Activated CD4-positive, alpha-beta T cell treated with anti-CD3 and anti-CD28 coated beads, Interleukin-2, amount 50 U/mL, for 48 hours (primary cell): ENCODE measurements at places on chromosomes 2 and 18.
A peak's percentile ranks its signal among the peaks of the same experiment; 100 is the strongest.

DNA sequence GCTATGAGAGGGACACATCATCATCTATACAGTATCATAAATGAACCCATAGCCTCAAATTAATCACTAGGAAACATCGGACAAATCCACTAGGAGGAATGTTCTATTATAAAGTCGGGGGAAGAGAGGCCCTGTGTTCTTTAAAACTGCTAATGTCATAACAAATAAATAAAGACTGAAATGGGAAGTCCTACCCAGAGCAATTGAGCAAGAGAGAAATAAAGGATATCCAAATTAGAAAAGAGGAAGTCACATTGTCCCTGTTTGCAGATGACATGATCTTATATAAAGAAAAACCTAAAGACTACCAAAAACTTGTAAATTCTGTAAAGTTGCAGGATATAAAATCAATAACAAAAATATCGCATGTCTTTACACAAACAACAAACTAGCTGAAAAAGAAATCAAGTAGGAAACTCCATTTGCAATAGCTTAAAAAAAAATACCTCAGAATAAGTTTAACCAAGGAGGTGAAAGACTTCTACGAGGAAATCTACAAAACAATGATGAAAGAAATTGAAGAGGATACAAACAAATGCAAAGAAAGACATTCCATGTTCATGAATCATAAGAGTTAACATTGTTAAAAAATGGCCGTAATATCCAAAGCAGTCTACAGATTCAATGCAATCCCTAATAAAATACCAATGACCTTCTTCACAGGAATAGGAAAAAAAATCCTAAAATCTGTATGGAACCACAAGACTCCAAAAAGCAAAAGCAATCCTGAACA, 30.6 kb downstream of the RTN4 start:
- DNase-seq, result no peak

GRCh38 chr2:171271386-171271785, 110.7 kb upstream of the TLK1 start:
- DNase-seq, result no peak

GRCh38 chr18:43571078-43571689, 293.9 kb upstream of the SYT4 start:
- no peak for DNase-seq

DNA sequence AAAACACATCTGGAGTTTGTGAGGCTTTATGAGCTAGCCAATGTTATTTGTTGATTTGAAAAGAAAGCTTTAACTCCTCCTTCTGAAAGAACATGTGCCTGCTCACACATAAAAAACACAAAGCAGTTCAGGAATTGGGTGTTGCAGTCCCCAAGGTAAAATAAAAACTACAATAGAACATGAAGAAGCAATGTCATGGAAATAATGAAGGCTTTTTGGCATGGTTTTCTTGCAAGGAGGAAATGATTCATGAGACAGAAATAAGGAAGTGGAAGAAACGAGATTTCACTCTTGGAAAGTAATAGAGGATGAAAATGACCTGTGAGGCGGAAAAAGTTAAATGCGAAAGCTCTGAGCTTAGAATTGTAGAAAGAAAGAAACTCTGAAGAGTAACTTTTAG, 81.1 kb downstream of the TRIB2 start:
- no peak for DNase-seq

DNA sequence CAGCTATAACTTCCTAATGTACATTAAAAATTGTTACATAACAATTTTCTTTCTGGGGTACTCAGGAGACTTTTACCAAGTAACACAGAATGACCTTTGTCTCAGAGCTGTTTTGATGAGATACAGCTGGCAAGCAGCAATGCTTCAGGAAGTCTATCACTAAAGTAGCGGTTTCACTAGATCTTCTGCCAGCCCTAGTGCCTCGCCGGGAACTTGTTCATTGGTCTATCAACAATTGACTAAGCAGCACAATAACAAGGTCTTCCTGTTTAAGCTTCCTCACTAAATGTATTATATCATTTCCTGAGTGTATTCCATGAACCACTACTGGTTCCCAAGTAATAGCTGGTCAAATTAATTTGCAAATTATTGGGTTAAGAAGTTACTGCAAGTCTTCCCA, 69.2 kb downstream of the TRIP12 start:
- peak; percentile 42 for DNase-seq

DNA sequence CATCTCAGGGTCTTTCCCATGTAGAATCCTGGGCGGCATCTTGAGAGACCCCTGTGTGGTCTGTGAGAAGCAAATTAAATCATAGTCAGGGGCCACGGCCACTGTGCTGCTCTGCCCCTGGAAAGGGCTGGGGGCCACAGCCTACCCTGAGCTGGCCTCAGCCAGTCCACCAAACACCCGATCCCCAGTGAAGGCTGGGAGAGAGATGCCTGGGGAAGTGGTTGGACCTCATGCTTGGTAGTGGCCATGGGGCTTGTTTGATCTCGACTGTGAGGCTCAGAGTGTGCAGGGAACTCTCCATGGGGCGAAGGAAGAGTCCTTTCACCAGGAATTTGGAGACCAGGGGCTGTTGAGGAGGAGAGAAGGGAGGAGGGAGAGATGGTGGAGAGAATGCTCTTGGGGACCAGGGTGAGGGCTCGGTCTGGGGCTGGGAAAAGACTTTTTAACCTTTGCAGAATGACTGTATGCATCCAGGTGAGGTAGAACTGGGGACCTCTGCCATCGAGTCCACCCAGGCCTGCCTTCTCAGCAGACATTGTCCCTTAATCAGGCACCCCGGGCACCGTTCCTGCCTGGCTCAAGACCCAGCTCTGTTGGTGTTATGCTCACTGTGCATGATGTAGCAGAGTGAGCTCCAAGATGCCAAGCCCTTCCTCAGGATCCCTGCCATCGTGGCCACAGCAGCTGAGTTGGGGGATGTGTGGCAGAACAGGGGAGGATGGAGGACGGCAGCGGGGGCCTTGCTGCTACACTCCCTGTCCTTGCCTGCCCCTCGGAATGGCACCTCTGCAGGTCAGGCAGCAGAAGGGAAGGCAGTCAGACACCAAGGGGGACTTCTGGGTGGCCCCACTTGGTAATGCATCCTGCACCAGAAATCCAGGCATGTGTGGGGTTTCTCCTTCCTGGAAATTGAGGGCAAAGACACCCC, 249.9 kb downstream of the DYSF start:
- no peak for DNase-seq

GRCh38 chr2:119308793-119309330, 57.8 kb downstream of the C2orf76 start:
- DNase-seq, result no peak

- DNase-seq, result peak; percentile 89
Observed at GRCh38 chr2:108533832-108534583, at the start of gene LIMS1. TSS of gene LIMS1 (plus strand) at chr2:108534470. CDS start at chr2:108534563, 93 bp downstream.

- DNase-seq, result no peak
Observed at GRCh38 chr18:3798032-3798431, 348.1 kb downstream of the TGIF1 start.

DNA sequence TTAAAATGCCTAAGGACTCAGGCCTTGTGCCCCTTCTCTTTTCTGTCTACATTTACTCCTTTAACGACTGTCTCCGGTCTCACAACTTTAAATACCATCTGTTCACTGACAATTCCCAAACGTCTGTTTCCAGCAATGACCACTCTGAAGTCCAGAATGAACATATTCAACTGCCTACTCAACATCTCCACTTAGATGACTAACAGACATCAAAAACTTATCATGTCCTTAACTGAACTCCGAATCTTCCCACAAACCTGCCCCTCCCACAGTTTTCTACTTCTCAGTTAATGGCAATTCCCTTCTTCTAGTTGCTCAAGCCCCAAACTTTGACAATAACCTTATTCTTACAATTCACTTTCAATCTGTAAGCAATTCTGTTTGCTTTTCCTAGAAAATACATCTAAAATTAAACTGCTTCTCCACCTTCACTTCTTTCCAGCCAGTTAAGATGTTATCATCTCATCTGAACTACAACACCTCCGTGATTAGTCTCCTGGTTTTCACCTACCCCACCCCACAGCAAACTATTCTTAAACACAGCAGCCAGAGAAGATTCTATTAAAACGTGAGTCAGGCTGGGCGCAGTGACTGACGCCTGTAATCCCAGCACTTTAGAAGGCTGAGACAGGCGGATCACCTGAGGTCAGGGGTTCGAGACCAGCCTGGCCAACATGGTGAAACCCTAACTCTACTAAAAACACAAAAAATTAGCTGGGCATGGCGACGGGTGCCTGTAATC, 2.8 kb downstream of the C1D start:
- DNase-seq, result no peak

DNA sequence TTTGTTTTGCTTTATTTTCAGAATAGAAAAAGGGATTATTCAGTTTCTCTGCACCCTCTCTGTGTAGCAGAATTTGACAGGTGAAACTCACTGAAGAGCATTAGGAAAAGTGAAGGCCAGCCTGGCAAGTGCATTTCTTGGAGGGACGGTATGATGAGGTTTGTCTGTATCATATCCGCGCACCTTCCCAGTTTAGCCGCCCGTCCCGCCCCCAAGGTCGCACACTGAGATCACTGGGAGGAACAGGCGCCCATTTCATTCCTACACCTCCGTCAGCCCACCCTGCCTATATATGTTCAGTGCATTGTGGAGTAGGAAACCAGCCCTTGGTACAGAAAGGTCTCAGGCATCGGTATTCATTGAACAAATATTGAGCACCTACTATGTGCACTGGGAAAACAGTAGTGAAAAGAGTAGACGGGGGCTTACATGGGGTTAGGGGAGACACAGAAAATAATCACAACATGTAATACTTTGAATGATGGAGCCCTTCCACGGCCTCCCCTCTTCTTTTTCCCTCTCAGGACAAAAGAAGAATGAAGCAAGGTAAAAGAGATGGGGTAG, 678 bp upstream of the FECH start:
- no peak for DNase-seq

GRCh38 chr18:58695772-58696171, 24.5 kb downstream of the MALT1 start:
- DNase-seq, result no peak

DNA sequence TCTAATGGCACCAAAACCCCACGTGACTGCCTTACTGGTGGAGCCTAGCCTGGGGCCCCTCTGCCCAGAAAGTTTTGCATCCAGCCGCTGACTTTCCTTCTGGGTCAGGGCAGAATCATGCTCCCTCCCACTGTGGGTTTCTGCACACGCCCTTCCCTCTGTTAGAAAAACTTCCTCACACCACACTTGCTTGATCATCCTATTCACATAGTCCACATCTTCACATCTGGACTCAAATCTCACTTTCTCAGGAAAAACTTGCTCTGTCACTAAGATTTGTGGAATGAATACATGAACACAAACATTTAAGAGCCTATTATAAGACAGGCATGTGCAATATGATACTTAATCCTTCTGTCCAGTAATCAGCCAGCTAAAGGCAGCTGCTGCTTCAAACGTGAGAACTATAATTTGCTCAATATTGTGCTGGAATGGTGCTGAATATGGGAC, 274.7 kb downstream of the RND3 start:
- no peak for DNase-seq

DNA sequence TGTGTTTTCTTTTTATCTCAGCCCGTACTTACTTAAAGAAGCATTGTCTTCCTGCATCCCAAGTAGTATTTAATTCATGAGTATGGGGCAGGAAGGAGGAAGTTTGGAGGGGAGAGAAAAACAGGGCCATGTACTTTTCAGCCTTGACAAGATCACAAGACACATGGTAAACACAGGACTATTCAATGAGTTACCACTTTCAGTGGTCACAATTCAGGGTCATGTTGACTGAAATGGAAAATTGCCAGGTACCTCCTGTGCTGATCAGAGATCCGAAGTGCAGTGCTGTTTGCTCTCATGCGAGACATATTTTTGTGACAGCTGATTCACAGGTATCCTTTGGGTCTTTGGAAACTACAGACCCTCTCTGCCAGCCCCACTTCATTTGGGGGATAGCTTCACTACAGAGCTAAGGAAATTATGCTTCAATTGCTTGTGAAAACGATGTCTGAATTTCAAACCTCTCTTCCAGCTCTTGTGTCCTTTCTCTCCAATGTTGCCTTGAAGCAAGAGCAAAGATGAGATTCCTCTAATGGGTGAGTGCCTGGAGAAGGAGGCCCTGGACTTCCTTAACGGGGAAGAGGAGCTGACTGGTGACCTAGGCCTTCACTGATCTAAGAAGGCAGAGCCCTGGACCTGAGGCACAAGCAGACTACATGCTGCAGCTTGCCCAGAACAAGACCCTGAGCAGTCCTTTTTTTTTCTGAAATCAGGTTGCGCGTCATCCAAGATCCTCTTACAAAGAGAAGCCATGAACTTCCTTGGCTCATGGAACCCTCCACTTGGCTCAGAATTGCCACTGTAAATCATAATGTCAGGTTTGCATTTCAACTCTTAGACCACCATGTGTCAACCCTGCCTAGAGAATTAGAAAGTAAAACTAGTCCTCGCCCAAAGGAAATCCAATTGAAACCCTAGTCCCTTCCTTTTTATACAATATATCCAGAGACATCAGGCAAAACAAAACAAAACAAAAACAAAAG, 44.1 kb downstream of the EVA1A start:
- no peak for DNase-seq

- no peak for DNase-seq
Observed at GRCh38 chr2:221289389-221289788, 282.7 kb downstream of the EPHA4 start.

GRCh38 chr2:60633615-60634014, 80.2 kb upstream of the BCL11A start:
- DNase-seq, result no peak
